ENCODE measurements at places on chromosomes 1 and 21.

DNA sequence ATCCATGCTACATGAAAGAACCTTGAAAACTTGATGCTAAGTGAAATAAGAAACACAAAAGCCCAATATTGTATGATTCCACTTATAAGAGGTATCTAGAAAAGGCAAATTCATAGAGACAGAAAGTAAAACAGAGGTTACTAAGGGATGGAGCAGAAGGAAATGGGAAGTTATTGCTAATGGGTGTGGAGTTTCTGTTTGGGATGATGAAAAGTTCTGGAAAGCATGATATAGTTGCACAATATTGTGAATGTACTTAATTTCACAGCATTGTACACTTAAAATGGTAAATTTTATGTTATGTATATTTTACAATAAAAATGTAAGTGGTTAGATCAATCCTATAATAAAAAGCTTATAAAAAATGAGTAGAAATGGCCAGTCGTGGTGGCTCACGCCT is 1.6 kb upstream of the NECAP2 start:
- DNase-seq: no peak

DNA sequence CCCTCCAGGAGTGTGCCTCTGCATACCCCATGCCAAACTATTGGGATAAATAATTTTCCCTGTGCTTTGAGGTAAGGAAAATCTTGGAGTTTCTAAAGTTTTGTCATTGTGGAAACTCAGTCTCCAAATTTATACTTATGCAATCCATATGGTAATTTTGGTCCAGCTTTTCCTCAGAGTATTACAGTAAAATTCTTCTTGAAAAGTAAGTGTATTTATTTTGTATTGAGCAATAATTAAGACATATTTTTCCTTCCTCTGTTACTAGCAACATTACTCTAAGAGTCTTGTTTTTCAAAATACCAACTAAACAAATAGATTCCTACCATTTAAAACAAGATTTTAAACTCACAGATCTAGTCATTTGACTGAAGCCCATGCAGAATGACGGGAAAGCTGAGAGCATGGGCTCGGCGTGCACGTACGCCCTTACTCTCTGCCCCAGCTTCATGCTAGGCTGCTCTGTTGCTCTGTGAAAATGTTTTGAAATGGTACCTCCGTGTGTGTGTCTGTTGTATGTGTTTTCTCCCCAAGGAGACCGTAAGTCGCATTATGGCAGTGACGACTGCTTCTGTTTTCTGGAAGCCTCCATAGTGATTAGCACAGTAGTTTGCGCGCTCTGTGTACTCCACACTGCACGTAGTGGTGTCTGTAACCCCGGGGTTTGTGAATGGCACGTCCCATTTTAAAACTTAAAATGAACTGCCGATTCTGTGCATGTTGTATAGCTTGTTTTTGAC is 165.3 kb downstream of the SDCCAG8 start:
- DNase-seq: no peak

GRCh38 chr1:192817246-192817645 is 8.4 kb downstream of the RGS2 start:
- DNase-seq: no peak

DNA sequence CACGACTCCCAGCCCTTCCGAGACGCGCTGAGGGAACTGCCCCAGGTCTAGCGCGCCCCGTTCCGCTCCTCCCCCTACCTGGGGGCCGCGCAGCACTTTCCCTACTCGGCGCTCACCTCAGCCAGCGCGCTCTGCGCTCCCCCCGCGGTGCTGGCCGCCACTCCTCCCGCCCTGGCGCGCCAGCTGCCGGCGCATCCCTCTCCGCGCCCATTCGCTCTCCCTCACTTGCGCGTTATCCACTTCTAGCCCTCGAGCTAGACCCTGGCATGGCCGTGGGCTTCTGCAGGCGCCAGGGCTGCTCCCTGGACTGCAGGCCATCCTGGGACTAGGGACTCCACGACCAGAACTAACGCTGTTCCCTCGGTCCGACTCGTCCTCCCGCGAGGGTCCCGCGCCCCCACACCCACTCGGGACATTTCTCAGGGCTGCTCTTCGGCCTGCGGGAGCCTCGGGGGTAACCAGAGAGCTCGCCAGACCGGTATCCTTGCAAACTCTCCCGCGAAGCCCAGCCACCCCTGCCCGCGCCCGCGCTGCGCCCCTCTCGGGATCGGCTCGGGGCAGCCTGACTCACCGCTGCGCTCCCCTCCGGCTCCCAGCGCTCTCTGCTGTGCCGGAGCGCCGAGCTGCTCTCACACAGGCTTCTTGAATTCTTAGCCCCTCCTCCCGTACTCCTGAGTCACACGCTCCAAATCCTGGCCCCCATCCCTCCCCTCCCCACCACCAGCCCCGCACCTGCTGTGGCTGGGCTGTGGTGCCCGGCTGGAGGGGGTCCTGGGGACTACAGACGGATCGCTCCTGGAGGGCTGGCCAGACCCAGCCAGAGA is at the start of gene NGF:
Gene NGF, minus strand, starts transcription at position 617 of the 824 bp plus-strand sequence. CDS start 51,454 bp downstream, outside the sequence.
- DNase-seq: peak; percentile 15

DNA sequence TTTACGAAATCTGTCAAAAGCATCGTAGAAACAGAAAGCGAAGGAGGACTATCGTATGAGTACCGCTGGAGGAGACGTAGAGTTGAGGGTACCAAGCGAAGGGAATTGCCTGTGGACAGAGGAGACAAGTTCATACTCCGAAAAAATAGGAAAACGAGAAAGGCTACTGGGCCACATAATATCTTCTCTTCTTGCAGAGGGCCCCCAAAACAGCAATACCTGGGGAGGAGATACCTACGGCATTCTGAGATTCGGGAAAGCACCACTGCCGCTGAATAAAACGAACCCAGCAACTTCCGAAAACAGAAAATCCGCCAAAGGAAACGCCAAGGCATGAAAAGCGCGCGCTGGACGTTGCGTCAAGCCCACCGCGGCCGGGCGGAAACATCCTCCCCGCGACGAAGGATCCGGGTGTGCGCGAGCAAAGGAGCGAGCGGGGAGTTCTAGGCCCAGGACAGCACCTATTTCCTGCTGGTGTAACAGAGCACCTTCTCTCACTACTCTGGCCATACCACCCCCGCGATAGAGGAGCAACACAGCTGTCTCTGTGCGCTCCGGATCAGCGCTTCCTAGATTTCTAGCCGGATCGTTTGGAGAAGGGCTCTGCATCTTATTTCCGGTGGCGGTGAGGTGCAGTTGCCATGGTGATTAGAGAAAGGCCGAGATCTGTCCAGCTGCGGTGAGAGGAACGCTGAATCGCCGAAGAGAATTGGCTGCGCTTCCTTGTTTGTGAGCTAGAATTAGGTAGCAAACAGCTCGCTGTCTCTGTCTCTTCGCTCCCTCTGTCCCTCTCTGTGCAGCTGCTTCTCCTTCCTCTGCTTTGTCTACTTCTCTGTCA is at the start of the genes EFCAB7 and ITGB3BP:
Gene EFCAB7, plus strand, starts transcription at position 635 of the 838 bp plus-strand sequence. CDS start 2,048 bp downstream, outside the sequence.
Gene ITGB3BP, minus strand, starts transcription at position 335 of the 838 bp plus-strand sequence. Its CDS starts 92 bp downstream, at position 243.
- peak; percentile 80 for DNase-seq

DNA sequence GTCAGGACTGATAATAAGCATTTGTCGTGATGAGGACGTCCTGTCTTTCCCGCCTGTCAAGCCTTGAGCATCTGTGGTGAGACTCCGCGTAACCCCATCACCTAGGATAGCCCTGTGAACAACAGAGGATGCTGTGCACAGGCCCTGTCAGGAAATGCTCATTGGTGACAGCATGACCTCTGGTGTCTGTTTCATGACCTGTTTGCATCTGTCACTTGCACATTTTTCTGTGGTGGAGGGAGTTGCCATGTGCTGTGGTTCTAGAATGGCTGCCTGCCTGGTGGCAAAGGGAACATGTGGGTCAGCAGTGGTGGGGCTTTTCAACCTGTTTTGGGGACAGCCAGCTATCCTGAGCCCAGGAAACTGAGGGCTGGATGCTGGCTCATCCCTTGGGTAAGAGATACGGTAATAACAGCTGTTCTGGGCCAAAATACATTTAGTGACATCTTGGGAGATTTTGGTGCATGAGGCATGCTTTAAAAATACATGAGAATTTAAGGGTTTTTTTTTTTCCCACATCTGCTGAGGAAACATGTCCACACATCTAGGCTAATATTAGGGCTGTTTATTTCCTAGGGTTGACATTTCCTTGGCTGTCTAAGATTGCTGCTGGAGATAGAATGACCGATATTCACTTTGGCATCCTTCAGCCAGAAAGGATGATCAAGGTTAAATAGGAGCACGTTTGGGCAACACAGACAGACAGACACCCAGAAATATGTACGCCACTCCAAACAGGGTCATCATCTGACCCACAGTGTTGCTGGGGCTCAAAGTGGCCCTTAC is 52.9 kb downstream of the KCNC4 start:
- no peak for DNase-seq

GRCh38 chr1:9289711-9290485 is 2.8 kb upstream of the SPSB1 start:
- DNase-seq: no peak

GRCh38 chr1:87044424-87044823 is 130.0 kb downstream of the HS2ST1 start:
- no peak for DNase-seq

GRCh38 chr1:59071876-59072582 is 224.9 kb upstream of the FGGY start:
- DNase-seq: no peak

GRCh38 chr1:230909974-230910754 is 41.8 kb upstream of the C1orf198 start:
- DNase-seq: no peak

- DNase-seq: no peak
Observed at GRCh38 chr1:204564835-204565234, 48.6 kb downstream of the MDM4 start.

- DNase-seq: no peak
Observed at GRCh38 chr1:61084491-61085031, 2.2 kb downstream of the NFIA start.

DNA sequence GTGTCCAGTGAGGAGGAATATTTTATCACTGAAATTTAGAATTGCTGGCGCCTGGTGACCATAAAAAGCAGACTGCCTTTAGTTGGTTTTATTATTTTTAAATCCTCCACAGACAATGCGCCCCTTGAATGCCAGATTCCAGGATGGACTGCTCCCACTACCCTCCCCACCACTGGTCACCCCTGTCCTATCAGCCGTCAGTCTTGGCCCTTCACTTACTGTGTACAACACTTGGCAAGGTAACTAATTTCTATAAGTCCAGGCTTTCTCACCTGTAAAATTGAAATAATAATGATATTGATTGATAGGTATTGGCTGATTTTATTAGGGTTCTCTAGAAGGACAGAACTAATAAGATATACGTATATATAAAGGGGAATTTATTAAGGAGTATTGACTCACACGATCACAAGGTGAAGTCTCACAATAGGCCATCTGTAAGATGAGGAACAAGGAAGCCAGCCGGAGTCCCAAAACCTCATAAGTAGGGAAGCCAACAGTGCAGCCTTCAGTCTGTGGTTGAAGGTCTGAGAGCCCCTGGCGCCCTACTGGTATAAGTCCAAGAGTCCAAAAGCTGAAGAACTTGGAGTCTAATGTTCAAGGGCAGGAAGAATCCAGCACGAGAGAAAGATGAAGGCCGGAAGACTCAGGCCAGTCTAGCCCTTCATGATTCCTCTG is 17.8 kb downstream of the RHEX start:
- DNase-seq: no peak

GRCh38 chr1:47416319-47417169 is 459 bp downstream of the FOXE3 start:
- no peak for DNase-seq

- no peak for DNase-seq
Observed at GRCh38 chr1:6358144-6358624, 35.4 kb downstream of the ACOT7 start.

DNA sequence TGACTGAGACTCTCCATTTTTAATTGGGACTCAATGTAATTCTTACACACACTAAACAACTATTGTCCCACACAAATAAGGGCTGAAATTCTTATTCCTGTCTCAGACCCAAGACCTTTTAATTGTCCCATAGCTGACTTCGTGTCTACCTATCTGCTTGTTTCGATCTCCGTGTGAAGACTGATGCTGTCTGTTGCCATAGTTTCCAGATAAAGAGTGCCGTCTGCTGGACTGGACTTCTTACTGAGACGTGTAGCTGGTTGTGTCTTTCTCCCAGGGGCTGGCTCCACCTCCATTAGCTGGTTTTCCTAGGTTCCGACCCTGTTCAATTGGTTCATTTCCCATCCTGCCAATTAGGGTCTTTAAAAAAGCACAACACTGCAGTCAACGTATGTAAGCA is 235.3 kb upstream of the PLXNA2 start:
- DNase-seq: no peak

- no peak for DNase-seq
Observed at GRCh38 chr1:63475761-63476160, 47.3 kb downstream of the ITGB3BP start.

DNA sequence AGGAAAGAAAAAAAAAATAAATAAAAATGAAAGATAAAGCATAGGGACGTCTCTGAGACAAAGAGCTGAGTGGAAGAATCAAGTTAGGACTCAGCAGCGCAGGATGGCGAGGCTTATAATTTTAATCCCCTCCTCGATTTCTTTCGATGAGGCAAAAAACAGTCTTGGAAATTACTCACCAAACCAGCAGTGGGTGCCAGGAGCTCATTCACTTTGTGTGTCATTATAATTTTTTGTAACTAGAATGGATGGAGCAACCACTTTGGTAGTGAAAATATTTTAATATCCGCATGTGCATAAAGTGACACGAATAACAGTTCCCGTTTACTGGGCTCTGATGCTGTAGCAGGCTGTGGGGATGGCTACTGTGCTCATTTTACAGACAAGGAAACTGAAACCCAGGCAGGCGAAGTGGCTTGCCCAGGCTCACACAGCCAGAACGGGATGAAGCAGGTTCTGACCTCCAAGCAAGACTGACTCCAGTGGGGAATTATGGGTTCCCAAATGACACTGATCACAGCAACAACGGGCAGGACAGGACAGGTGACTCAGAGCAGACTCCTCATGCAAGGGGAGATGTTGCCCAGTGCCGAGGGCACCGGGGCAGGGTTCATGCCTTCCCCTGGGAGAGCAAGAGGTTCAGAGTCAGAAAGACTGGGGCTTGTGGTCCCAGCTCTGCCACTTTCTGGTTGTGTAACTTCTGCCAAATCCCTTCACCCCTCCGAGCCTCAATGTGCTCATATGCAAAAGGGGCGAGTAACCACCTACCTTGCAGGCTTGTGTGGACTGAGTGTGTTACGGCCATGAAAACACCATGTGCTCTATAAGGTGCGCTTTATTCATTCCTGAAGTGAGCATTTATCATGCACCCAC is 63.6 kb downstream of the RUNX3 start:
- DNase-seq: no peak

GRCh38 chr21:41641510-41641815 is 125.4 kb downstream of the RIPK4 start:
- no peak for DNase-seq

- DNase-seq: no peak
Observed at GRCh38 chr1:55129194-55129728, 85.9 kb downstream of the USP24 start.

DNA sequence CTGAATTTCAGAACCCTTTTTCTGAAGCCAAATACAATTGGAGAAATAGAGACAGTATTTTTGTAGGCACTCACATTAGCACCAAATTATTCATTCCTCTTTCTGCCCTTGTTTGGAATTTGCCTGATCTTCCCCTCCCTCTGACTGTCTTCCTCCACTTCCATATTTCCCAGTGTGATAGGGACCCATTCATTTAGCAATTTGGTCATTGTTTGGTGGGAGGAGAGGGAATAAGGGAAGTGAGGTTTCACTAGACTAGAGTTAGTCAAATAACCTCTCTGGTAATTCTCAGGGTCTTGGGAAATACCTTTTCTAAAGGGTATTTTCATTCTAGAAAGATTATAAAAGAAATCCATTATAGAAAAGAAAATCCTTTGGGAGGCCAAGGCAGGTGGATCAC is 31.0 kb upstream of the MTMR11 start:
- no peak for DNase-seq

GRCh38 chr21:42107177-42107880 is 36.2 kb downstream of the UMODL1 start:
- DNase-seq: no peak

- no peak for DNase-seq
Observed at GRCh38 chr1:2299131-2299627, 71.1 kb downstream of the SKI start.

GRCh38 chr1:77263708-77264107 is 18.1 kb upstream of the AK5 start:
- no peak for DNase-seq

Measured in neural crest cell (in vitro differentiated cells).